ENCODE measurements at places on chromosomes 1 and 21.

DNA sequence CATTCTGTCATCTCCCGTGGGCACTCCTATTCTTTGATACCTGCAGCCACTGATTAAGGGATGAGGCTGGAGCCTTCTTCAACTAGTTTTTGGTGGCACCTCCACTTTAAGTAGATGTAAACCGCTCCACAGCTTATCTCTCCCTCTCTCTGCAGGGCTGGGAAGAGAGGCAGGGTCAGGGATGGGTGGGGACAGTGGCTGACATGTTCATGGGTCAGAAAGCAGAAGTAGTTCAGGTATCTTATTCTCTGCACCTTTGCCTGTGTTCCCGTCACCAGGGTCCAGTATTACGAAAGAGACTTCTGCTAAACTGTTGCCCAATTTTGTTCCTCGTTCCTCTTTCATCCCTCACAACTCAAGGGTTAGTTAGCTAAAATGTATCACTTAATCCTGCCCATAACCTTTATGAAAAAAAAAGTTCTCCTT is 51.7 kb upstream of the EDEM3 start:
- DNase-seq: no peak

- no peak for DNase-seq
Measured at GRCh38 chr1:206467915-206468314, 2.4 kb upstream of the IKBKE start.

DNA sequence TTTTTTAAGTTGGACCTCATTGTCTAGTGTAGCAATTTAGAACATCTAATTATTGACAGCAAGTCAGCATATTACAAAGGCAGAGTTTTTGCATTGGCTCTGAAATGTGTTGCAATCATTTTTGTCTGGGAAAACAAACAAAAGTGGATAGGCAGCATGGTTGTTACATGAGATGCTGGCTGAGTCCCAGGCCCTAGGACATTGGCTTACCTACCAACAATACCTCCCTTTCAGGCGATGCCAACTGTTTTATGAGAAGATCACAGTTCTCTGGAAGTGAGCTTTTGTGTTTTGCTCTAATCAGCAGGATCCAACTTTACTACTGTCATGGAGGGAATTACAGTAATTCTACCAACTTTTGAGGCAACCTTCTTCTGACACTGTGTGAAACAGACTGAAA is 71.5 kb upstream of the CXADR start:
- DNase-seq: no peak

GRCh38 chr1:81974222-81974841 is 173.6 kb downstream of the ADGRL2 start:
- DNase-seq: no peak

- no peak for DNase-seq
Measured at GRCh38 chr1:36572906-36573305, 90.2 kb upstream of the CSF3R start.

- DNase-seq: no peak
Measured at GRCh38 chr1:227035316-227035715, 95.2 kb downstream of the COQ8A start.

DNA sequence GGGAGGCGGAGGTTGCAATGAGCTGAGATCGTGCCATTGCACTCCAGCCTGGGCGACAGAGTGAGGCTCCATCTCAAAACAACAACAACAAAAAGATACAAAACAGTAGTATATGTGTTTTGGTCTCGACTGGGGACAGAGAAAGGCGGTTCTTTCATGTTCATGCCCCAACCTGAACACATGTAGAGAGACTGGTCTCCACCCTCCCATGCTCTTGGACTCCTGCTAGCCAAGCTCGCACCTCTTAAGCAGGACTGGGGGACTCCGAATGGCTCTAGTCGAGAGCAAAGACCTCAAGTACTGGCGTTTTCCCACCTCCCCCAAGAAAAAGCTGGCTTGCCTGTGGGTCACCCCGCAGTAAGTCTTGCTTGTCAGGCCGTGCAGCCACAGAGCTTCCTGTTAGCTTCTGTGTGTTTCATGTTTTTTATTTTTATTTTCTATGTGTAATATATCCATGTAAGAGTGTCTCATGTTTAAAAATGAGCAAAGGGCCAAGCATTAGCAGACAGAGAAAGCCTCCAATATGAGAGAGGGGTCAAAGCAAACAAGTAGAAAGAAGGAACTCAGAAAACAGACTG is 91.6 kb downstream of the SCCPDH start:
- DNase-seq: no peak

DNA sequence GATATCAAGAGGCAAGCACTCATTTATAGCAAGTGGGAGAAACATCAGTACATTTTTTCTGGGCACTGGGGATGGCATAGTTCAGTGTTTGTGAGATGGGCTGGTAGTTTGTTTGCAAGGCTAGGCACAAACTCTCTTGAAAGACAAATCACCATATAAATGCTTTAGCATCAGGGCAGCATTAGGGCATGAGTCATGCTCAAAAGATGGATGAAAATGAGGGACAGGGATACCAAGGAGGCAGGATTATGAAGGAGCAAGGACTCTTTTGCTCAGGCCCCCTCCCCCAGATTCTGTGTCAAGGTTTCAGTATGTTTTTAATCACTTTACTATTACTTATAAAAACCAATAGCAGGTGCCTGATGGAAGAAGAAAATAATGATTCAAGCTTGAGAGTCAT is 43.9 kb upstream of the CAMK1G start:
- no peak for DNase-seq

DNA sequence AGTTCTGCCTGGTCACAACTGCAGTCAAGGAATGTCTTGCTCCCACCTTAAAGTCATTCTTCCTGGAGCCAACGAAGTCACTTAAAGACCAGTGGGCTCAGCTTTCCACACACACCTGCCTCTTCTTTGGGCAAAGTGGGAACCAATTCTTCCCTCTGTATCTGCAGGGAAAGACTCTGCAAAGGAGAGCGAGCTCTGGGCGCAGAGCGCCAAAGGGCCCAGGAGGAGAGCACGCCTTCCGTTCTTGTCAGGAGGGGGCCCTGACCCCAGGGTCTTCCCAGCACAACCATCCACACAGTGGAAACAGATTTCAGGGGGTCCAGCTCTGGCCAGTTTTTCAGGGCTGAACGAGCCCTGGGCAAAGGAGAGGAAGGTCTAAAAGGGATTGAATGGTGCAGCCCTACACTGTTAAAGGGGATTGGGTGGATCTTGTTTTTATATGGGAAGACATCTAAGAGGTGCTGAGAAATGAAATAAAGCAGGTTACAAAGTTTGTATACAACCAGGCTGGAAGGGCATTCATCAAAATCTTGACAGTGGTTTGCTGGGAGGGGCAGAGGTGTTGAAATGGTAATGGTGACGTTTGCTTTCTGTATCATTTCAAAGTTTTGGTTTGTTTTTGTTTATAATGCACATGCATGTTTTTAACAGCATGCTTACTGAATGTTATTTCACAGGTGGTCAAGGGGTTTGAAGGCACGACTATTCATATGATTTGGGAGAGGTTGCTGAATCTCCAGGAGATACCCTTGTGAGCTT is 6.8 kb upstream of the OLIG2 start:
- no peak for DNase-seq

DNA sequence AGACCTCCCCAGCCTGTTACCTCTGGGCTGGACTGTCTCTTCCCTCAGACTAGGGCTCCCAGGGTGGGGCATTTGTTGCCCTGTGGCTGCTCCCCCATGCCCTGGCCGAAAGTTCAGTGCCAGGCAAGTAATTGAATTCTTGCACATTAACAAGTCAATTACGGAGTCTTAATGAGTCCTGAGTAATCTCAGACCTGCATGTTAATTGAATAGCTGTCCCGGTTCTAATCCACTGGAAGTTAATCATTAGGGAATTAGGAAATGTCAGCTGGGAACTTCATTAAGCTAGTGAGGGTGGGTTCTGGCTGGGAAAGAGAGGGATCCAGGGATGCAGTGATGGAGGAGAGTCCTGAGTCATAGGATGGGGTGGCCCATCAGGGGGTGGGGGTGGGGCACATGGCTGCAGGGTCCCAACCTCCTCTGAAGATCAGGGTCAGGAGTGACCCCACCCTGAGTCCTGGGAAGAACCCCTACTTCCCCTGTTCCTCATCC is 47.1 kb upstream of the CSF3R start:
- DNase-seq: no peak

- no peak for DNase-seq
Measured at GRCh38 chr21:39232861-39233291, 49.6 kb upstream of the PSMG1 start.

- DNase-seq: no peak
Measured at GRCh38 chr1:100452641-100453040, 85.3 kb upstream of the GPR88 start.

DNA sequence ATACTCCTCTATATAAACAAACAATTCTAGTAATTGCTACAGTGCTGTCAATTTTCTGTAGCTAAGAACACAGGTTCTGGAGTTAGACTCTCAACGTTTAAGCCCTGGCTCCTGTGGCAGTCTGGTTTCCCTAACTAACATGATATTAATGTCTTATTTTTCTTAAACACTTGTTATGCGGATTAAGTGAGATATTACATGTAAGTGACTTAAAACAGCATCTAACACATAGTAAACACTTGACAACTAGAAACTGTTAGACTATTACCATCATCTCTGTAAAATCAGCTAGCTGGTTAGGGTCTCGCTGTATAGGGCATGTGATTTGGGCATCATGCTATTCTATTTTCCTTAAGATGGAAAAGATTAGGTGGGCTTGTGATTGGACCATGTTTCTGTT is 2.3 kb downstream of the VANGL1 start:
- no peak for DNase-seq

- DNase-seq: no peak
Measured at GRCh38 chr1:82634266-82634665, 833.5 kb downstream of the ADGRL2 start.

DNA sequence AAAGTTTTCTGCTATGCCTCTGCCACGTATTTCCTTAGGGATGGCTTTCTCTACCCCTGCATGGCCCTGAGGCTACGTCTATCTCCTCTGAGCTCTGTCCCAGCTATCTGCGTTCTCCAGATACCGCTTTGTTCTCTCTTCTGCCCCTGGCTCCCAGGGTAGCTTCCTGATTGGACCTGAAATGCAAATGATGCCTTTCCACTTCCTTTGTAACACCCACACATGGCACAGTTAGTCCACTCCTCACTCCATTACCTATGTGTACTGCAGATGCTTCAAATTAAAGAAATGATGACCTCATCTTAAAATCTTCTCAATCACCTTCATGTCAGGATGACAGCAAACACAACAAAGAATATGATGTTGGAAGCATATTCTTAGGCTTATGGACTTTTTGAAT is 138.6 kb upstream of the POGK start:
- DNase-seq: no peak

DNA sequence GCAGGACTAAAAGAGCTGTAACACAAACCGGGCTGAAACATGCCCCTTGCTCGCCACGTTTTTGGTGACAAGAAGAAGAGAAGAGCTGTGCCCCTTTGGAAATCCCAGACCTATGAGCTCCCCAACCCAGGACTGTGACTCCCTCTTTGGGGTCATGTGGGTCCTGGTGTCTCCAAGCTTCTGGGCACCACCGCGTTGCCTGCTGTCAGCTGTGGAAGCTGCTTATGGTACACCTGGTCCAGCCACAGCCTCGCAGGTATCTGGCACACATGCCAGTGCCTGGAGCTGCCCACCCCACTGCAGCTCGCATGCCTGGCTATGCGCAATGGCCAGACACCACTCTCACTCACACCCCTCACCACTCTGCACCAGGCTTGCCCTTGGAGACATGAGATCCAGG is 171.8 kb downstream of the MATN1 start:
- DNase-seq: no peak

DNA sequence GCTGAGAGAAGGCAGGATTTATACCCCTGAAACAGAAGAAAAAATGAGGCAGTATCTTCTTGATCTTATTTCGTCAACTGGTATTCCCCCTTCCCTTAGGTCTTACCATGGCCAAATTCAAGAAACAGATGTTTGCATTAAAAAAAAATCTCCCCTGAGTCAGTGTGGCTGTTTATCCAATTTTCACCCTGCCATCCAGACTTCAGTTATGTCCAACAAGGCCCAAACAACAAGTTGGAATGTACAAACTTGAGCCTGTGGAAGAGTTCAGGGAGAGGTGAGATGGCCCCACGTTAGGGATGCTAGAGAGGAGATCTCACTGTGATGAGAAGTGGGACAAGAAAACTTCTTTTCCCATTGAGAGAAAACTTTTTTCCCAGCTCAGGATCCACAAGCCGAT is 147.2 kb upstream of the PROX1 start:
- no peak for DNase-seq

- no peak for DNase-seq
Measured at GRCh38 chr1:198001776-198002408, 84.7 kb downstream of the LHX9 start.

GRCh38 chr1:168216171-168216570 is 9.6 kb upstream of the SFT2D2 start:
- no peak for DNase-seq

GRCh38 chr1:212260557-212261355 is 24.5 kb upstream of the PPP2R5A start:
- DNase-seq: no peak

DNA sequence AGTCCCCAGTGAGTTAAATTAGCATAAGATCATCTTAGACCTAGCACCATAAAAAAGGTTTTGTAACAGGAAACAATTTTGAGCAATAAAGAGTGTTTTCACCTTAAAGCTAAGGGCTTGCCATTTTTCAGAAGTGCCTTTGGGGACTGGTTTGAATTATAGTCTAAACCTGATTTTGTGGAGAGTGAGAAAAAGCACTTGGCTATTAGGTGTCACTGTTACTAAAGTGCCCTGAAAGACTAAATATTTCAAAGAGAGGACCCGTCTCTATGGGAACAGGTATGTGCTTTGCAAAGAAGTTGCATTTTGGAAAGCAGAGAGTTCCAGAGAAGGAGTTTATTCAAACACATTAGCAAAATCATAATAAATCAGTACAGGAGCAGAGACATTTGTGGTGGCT is 9.1 kb downstream of the NTNG1 start:
- DNase-seq: no peak

GRCh38 chr1:101474039-101474665 is 237.3 kb downstream of the S1PR1 start:
- DNase-seq: no peak

DNA sequence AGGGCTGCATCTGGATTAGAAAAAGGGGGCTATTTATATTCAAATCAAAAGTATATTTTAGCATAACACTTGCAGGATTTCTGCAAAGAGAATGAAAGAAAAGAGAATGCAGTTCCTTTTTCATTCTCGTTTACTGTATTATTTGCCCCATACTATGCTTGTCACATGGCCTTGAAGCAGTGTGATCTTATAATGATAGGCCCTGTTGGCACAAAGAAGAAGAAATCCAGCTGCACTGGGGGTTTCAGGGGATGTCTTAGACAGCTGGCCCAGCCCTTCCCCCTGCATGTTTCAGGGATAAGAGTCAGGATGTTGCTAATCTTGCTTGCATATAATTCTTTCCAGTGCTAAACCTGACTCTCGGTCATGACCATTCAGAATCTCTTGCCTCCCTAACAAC is 369.5 kb downstream of the SEC16B start:
- DNase-seq: no peak

DNA sequence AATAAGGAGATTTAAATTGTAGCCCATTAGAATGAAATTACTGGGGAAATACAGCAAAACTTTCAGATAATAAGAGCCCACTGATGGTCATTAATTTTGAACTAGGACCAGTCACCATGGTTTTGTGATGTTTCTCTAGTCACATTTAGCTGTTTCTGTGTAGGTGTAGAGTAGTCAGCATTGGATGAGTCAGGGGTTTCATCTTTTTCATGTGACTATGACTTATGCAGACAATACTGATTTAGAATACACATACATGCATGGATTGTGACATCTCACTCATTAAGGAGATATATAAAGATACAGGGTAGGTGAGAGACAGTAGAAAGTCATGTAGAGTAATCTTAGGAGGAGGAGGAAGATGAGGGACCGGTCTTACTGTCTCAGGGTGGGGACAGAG is 1192.7 kb downstream of the KCNT2 start:
- DNase-seq: no peak

All from 8988T (cell line).